ENCODE measurements at places on chromosomes 6 and 20.

- no peak for DNase-seq
Measured at GRCh38 chr6:138857775-138858174, 61.9 kb downstream of the ECT2L start.

GRCh38 chr6:26205625-26206574 lies 118.7 kb downstream of the HFE start:
- no peak for DNase-seq

DNA sequence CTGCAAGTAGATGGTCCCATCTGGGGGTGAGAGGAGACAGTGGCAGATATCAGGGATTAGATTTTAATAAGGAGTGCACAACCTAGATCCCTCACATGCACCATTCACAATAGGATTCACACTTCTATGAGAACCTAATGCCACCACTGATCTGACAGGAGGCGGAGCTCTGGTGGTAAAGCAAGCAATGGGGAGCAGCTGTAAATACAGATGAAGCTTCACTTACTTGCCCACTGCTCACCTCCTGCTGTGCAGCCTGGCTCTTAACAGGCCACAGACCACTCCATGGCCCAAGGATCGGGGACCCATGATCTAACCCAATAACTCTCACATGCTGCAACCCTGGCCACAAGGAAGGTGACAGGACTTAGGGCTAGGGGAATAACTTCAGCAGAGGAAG lies 75.4 kb downstream of the ZNF133 start:
- no peak for DNase-seq

- no peak for DNase-seq
Measured at GRCh38 chr20:57252559-57253162, 13.8 kb downstream of the BMP7 start.

DNA sequence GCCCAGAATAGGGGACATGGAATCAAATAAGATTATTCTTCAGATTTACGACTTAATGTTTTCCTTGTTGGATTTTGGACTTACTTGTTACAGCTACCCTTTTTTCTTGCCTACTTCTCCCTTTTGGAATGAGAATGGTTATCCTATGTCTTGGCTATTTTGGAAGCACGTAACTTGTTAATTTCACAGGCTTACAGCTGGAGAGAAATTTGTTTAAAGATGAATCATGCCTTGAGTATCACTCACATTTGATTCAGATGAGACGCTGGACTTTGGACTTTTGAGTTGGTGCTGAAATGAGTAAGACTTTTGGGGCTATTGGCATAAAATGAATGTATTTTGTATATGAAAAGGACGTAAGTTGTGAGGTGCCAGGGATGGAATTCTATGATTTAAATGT lies 83.3 kb downstream of the SMPDL3A start:
- no peak for DNase-seq

GRCh38 chr6:2619651-2620050 lies 131.1 kb downstream of the MYLK4 start:
- DNase-seq = no peak
